Activated T-cell treated with anti-CD3 and anti-CD28 coated beads for 1 hour (primary cell): ENCODE measurements at places on chromosomes 5 and 9.

GRCh38 chr9:26181836-26182235 lies 503.6 kb upstream of the TUSC1 start:
- no peak for DNase-seq

DNA sequence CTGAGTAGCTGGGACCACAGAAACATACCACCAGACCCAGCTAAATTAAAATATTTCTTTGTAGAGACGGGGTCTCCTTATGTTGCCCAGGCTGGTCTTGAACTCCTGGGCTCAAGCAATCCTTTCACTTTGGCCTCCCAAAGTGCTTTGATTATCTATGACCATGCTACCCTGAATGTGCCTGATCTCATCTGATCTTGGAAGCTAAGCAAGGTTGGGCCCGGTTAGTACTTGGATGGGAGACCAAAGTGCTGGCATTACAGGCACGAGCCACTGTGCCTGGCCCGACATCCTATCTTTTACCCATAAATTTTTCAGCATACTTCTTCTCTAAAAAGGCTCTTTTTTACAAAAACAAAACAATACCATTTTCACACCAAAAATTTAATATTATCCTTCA lies 137.0 kb upstream of the LRRTM2 start:
- DNase-seq, result no peak

DNA sequence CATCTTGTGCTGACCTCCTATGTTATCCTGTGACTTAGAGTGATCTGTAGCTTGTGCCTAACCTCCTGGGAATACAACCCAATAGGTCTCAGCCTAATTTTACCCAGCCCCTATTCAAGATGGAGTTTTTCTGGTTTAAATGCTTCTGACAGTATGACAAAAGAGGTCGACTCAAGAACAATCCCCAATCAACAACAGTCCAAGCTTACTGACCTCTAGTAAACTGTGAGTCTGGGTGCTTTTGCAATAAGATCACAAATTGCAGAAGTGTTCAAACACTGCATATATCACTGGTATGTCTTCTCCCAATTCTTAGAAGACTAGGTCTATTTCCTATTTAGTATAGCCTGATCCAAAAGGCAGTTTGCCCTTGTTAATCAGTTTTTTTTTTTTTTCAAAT lies 323.5 kb upstream of the PTGER4 start:
- no peak for DNase-seq

GRCh38 chr5:163473635-163474243 lies 13.3 kb downstream of the HMMR start:
- DNase-seq, result no peak
